Ovary (tissue), 10 donors: ENCODE measurements at places on chromosomes 5 and 9. TPM values are rescaled to one million over a fixed set of nuclear protein-coding genes. Genes with fewer than 3 reads are reported as not detected.

GRCh38 chr5:107917983-107918382 is 247.2 kb upstream of the EFNA5 start:
- no peaks in the 10 kb centered on the region for H3K27me3 ChIP-seq
- no peak overlapping the region for H3K27ac ChIP-seq
- no peaks in the 10 kb centered on the region for H3K36me3 ChIP-seq
- H3K4me3 ChIP-seq = no peak overlapping the region

GRCh38 chr5:37222181-37222580 is 27.0 kb downstream of the CPLANE1 start:
- DNase-seq = no peak
- no peak overlapping the region for H3K27ac ChIP-seq
- H3K36me3 ChIP-seq = no peaks in the 10 kb centered on the region
- H3K4me3 ChIP-seq = no peak overlapping the region

DNA sequence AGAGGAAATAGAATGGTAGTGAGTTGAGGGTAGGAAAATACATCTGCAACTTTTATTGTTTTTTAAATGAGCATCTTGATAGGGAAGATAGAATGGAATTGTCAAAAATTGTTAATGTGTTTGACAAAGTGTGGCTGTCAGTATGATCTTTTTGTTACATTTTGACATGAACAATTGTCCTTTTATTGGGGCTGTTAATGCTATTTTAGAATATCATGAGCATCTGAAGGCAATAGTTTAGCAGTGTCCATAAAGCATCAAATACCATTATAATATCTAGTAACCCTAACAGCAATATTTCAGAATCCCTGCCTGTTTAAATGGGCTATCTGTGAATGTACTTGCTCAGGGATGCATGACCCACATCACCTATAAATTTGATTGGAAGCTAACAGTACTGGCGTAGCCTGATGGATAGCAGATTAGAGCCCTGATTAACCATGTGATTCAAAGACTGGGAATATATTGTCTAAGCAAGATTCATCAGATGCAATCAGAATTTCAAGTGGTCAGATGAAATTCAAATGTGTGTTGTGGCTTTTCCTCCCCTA is 37.8 kb downstream of the TLE4 start:
- H3K27me3 ChIP-seq = no peaks in the 10 kb centered on the region
- H3K4me3 ChIP-seq = no peak overlapping the region
- H3K4me1 ChIP-seq = peaks cover 16% of the 10 kb centered on the region
- DNase-seq = no peak

DNA sequence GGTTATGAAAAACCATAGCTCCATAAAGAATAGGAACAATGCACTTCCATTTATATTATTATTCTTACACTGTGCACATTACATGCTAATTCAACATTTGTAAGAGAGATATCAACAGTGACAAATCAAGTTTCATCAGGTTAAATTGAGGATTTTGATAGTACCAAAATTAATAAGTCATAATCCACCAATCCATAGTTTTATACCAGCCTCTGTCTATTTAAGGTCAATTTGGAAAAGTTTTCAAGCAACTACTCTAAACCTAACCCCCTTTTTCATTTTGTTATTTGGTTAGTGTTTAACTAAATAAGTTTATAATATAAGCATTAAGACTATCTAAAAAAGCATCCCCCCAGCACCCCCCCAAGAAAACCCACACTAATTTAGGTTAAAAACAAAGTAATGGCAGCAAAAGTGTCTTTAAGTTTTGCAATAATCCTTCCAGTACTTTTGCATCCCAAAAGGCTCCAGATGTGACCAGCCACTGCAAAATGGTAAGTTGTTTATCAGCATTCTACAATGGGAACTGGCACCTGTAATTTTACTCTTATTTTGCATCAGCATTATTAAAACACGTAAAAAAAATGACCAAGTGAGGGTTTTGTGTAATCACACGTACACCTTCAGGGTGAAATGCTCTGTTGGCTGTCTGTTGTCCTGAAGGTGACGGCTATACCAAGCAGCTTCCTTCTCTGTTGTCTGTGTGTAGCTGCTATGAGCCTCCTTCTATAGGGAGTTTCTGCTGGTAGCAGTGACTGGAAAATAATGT is 36.8 kb upstream of the SSBP2 start:
- H3K4me1 ChIP-seq = peaks cover 9% of the 10 kb centered on the region
- DNase-seq = peak; percentile 70
- H3K4me3 ChIP-seq = no peak overlapping the region
- no peaks in the 10 kb centered on the region for H3K36me3 ChIP-seq
- H3K27ac ChIP-seq = no peak overlapping the region
- no peaks in the 10 kb centered on the region for H3K27me3 ChIP-seq

GRCh38 chr9:137189297-137190295 is 1.1 kb downstream of the SSNA1 start:
- H3K36me3 ChIP-seq = no peaks in the 10 kb centered on the region
- H3K4me3 ChIP-seq = peak overlapping the region; percentile 98
- H3K4me1 ChIP-seq = peaks cover 19% of the 10 kb centered on the region
- no peaks in the 10 kb centered on the region for H3K27me3 ChIP-seq
- no peak for DNase-seq

- peaks cover 18% of the 10 kb centered on the region for H3K4me1 ChIP-seq
- H3K36me3 ChIP-seq = no peaks in the 10 kb centered on the region
- H3K27ac ChIP-seq = no peak overlapping the region
- no peaks in the 10 kb centered on the region for H3K27me3 ChIP-seq
- DNase-seq = no peak
Measured at GRCh38 chr5:173313351-173313801, 14.8 kb downstream of the STC2 start.

Gene HSDL2
- 44.8 TPM for total RNA-seq

DNA sequence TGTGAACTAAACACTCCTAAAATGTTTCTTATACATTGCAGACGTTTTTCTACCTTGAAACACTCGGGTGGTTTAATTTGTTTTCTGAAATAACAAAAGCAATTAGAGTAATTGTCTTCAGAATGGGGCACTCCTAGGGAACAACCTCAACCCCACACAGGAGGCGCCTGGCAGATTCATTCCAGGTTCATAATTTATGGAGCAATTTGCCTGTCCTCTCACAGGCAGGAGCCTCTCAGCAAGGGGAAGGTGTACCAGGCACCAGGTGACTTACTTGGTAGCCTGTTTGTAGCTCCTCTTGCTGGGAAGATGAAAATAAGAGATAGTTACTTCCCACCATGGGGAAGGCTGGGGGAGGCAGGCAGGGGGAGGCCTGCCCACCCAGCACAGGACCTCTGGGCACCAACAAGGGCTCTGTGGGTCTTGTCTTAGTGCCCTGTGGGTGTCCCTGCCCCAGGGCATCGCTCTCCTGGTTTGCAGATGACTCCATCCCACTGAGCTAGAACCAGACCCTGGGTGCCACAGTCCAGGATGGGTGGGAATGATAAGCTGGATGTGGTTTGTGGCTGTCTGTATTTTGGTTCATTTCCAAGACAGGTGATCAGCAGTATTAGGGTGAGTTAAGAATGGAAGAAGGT is 144.4 kb downstream of the FSTL4 start:
- H3K4me3 ChIP-seq = no peak overlapping the region
- H3K4me1 ChIP-seq = no peaks in the 10 kb centered on the region
- H3K27me3 ChIP-seq = no peaks in the 10 kb centered on the region
- no peak for DNase-seq
